Epithelial cell of prostate (primary cell): ENCODE measurements at places on chromosomes 11 and 22.

DNA sequence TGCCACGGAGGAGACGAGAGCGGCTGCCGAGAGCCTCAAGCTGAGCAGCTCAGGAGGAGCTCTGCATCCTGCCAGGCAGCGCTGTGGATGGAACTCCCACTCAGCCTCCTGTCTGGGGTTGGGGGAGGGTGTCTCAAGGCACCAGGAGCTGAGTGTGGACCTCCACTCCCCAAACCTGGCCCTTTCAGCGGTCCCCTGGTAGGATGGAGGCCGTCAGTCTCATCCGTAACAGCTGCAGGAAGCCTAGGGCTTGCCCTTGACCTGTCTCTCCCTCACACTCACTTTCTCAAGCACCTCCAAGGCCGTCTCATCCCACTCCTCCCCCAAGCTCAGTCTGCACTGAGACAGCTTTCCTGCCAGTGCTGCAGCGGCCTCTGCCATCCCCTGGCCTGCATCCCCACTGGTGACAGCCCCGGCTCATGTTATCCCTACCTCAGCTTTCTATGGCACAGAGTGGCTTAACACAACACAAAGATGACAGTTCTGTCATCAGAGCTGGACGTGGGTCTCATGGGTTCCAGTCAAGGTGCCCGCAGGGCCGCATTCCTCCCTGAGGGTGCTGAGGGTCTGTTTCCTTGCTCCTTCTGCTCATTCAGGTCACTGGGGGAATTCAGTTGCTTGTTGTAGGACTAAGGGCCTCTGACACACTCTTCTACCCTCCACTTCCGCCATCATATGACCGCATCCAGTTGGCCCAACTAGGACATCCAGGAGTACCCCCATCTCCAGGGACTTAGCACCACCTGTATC, 341.9 kb upstream of the B3GAT1 start:
- no peak for DNase-seq

- DNase-seq, result no peak
These were observed 121.2 kb downstream of the NELL1 start for GRCh38 chr11:20790622-20791021.

GRCh38 chr11:133467686-133468085, 64.6 kb downstream of the OPCML start:
- DNase-seq, result no peak

DNA sequence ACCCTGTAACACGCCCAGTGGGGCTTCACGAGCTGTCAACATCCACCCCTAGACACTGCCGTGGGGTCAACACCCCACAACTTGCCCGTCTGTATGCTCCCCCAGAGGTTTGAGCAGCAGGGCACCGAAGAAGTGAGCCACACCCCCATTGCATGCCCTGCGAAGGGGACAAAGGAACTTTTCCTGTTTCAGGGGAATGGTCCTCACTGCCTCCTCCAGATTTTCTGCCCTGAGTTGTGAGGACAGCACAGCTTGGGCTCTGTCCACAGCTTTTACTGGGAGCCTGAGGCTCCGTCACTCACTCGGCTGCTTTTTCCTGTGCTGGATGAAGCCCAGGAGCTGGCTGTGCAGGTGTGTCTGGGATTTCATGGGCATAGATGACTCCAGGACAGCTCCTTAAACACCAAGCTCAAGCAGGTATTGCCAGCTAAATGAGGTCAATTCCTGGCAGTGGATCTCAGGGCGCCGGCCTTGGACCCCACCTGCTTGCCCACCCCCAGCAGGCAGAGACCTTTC, 40.2 kb upstream of the CCDC188 start:
- DNase-seq, result no peak

DNA sequence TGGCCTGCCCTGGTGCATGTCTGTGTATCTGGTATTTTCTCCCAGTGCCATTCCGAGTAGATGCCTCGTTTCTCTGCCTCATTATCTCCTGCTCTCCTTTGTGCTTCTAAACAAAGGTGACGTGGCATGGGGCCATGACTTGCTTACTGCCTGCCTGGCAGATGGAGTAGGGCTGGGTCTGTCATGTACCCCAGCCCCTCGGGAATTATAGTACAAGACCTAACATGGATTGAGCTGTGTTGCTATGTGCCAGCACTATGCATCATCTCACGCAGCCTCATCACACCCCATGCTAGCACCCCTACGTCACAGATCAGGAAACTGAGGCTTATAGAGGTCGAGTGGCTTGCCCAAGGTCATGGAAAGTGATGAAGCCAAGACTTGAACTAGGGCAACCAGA, 88.1 kb downstream of the GALNT18 start:
- no peak for DNase-seq

- DNase-seq, result peak; percentile 8
These were observed 303.5 kb upstream of the ANO3 start for GRCh38 chr11:26028393-26028911.

- DNase-seq, result no peak
These were observed 23.8 kb downstream of the OSBP2 start for GRCh38 chr22:30718491-30718890.
